ENCODE measurements at places on chromosomes 13 and 19. TPM values are rescaled to one million over a fixed set of nuclear protein-coding genes. Genes with fewer than 3 reads are reported as not detected.

The OR7A5 gene
- total RNA-seq = not detected

The HSD17B14 gene
- 30.1 TPM for total RNA-seq

The PDCD2L gene
- total RNA-seq = 8.8 TPM

The IGFL3 gene
- total RNA-seq = not detected

The SMARCA4 gene
- 43.0 TPM for total RNA-seq

The SERTAD3 gene
- 6.2 TPM for total RNA-seq

The CXCL17 gene
- total RNA-seq = 7.6 TPM

The CRTC1 gene
- total RNA-seq = not detected

The CGB2 gene
- total RNA-seq = not detected

The CDADC1 gene
- total RNA-seq = 11.0 TPM

The SMIM44 gene
- not detected for total RNA-seq

The KCNC3 gene
- total RNA-seq = not detected

The KCNK6 gene
- 10.4 TPM for total RNA-seq

The C1QTNF9 gene
- not detected for total RNA-seq

The IER2 gene
- 150 TPM for total RNA-seq

Measured in stomach (tissue), 19 donors.